ENCODE measurements at places on chromosomes 4 and X. TPM values are rescaled to one million over a fixed set of nuclear protein-coding genes. Genes with fewer than 3 reads are reported as not detected.

GRCh38 chr4:153523164-153523796, 57.1 kb downstream of the TMEM131L start:
- DNase-seq: no peak

GRCh38 chr4:81504112-81505003, 32.7 kb upstream of the RASGEF1B start:
- DNase-seq: no peak

- DNase-seq: no peak
Observed at GRCh38 chrX:72128881-72129280, 2.8 kb downstream of the RTL5 start.

MAGEB1 gene
- total RNA-seq: not detected

CSAG3 gene
- not detected for total RNA-seq

TEX13B gene
- total RNA-seq: not detected

- DNase-seq: peak; percentile 88
Observed at GRCh38 chr4:185566972-185567371, 31.7 kb upstream of the PDLIM3 start.

DNA sequence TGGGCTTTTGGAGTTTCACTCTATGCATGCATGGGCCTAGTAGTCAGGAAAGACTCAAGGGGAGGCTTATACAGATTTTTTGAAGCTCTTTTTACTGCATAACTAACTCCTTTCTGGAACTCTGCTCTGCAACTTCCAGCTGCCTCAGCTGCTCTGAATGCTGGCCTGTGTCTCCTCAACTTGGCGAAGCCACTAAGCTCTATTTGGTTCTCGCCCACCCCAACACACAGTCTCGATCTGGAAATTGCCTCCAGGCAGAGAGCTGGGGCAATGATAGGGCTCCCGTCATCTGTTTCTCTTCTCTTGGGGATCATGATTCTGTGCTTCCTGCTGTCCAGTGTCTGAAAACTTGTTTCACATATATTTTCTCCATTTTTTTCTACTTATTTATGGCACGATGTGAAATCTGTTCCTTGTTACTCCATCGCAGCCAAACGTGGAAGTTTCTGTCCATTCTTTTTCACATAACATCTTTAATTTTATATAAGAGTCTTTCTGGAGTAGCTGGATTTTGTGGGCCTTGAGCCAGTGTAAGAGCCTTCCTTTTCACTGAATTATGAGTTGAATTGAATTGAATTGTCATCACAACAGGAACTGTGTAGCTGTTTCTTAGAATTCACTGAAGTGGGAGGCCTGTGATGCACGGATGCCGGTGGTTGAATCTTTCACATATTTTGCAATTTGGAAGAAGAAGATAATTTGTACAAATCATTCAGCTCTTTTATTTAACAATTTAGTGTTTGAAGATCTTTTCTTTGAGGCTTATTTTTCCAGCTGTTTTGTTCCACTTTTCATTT, 9.0 kb downstream of the ZNF275 start:
- DNase-seq: no peak

- peak; percentile 93 for DNase-seq
Observed at GRCh38 chr4:13888112-13888511, 260.6 kb upstream of the BOD1L1 start.

DNA sequence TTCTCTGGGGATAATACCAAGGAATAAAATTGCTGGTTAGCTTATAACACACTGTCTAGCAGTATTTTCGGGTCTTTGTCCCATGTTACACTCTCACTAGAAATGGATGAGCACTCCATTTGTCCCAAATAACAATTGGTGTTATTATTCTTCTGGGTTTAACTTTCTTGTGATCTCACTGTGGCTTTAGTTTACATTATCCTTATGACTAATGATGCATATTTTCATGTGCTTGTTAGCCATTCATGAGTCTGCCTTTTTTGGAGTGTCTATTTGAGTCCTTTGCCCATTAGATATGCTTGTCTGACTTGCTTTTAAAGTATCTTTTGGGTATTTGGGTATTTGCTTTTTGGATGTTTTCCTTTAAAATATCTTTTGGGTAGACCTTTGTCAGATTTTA, 372.9 kb upstream of the TENM3 start:
- DNase-seq: peak; percentile 64

CT83 gene
- total RNA-seq: not detected

- no peak for DNase-seq
Observed at GRCh38 chr4:44186096-44186849, 262.3 kb downstream of the KCTD8 start.

TMSB15C gene
- 2.6 TPM for total RNA-seq

CHRNA9 gene
- not detected for total RNA-seq

DNA sequence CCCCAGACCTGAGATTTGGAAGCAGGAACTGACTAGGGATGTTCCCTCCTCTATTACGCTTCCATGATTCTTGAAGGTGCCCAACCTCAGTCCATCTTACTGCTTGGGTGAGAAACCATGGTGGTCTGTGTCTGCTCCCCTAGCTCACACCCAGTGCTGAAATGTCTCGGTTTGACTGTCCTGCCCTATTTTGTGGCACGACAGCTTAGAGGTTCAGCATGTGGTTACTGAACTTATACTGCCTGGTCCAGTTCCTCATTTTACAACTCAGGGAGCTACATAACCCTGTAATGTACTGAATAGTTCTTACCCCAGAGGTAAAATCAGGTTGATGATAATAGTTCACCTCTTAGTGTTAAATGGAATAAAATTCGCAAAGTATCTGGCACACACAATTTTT, 203.1 kb downstream of the RBM46 start:
- DNase-seq: no peak

DNA sequence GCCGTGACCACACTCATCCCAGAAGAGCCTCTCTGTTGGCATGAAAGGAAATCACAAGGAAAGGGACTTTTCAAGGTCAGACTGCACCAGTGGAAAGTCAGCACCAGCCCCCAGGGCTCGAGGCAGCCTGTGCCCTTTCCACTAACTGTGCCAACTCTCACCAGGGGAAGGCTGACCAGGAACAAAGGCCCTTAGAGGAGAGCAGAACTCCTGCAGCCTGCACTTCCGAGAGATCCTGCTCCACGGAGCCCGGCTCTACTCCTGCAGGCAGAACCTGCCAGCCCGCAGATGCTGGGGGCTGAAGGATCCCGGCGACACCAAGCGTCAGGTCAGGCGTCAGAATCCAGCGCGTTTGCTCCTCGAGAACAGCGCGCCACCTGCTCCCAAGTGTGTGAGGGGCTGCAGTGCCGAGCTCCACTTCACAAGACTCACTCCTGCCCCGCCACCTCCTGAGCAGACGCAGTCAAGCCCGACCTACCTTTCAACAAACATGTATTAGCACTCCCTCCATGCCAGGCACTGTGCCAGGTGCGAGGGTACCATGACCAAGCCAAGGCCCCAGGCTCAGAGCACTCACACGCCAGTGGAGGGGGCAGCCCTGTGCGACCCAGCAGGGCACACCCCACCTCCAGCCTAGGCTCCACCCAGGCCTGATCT, 13.6 kb upstream of the HELT start:
- DNase-seq: no peak

DNA sequence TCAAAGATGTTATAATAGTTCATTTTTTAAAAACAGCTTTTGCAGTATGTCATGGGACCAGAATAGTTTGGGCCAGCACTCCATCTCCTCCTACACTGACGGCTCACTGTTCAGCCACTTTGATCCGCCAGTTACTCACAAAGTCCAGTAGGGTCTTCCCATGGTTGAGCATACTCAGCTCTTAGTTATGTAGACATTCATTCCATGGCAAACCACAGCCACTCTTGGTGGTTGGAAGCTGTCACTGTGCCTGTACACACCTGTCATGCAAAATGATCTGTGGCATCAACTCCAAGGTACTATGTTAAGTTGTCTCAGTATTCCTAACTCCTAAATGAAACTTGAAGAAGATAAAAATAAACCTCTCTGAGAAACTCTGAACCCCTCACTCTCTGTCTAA, 127.2 kb downstream of the NR3C2 start:
- no peak for DNase-seq

DNA sequence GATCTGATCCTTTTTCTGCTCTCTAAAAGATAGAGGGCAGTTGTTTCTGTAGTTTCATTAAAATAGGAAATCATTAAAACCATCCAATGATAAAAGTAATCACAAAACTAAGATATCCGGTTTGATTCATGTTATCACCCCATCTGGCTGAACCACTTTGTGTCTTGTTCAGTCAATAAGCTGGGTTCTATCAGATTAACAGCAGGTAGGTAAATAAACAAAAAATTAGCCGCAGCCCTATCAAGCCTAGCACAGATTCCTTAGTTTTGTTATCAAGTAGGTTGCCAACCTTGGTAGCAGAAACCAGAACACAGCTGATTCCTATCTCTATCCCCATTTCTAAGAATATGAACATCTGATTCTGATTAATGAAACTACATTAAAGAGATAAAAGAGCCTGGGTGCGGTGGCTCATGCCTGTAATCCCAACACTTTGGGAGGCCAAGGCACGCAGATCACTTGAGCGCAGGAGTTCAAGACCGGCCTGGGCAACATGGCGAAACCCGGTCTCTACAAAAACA, 118.6 kb upstream of the PLAC1 start:
- DNase-seq: no peak

GRCh38 chrX:2391869-2392606, 108.7 kb downstream of the DHRSX start:
- DNase-seq: peak; percentile 76

GRCh38 chrX:17415242-17415810, 40.3 kb downstream of the NHS start:
- no peak for DNase-seq

GRCh38 chr4:75018811-75019479, 86.0 kb downstream of the PARM1 start:
- DNase-seq: no peak

TLR2 gene
- 0.77 TPM for total RNA-seq

GRCh38 chr4:184349283-184350039, 124.9 kb downstream of the IRF2 start:
- DNase-seq: no peak

DNA sequence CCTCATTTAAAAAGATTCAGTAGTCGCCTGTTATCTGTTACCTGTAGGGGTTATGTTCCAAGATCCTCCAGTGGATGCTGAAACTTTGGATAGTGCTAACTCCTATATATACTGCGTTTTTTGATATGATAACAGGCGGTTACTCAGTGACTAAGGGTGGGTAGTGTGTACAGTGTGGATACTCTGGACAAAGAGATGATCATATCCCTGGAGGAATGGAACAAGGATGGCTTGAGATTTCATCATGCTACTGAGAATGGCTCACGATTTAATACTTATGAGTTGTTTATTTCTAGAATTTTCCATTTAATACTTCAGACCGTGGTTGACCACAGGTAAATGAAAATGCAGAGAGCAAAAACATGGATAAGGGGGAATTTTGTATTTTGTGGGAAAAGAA, 21.5 kb downstream of the FAM47E start:
- no peak for DNase-seq

- DNase-seq: peak; percentile 64
Observed at GRCh38 chr4:121148000-121148399, 16.1 kb downstream of the TNIP3 start.

GRCh38 chrX:20519146-20519545, 252.4 kb upstream of the RPS6KA3 start:
- no peak for DNase-seq

DNA sequence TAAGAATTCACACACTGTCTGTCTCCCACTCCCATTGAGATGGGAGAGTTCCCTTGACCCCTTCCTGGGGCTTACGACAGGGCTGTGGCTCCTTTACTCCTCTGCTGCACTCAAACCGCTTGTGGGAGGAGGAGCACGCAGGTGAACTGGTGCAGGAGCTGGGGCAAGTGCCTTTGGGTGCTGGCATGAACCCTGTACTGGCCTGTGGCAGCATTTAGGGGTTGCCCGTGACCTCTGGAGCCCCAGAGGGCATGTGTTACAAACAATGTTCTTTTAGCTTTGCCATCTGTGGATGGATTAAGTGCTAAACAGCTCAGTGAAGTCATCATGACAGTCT, 21.8 kb upstream of the FTHL17 start:
- no peak for DNase-seq

DNA sequence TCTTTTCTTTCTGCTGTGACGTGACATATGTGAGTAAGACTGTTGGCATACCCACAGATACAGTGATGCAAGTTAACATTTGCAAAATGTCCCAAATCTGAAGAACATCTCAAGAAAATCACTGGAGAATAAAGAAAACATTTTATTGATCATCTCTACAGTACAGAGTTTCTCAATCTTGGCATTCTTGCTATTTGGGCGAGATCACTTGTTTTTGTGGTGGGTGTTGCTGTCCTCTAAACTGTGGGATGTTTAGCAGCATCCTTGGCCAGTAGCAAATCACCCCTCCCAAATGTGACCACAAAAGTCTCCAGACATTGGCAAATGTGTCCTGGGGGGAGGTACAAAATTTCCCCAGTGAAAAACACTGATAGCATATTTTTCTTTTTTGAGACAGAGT, 28.8 kb downstream of the AMELX start:
- DNase-seq: no peak

GRCh38 chr4:184350964-184351363, 123.4 kb downstream of the IRF2 start:
- no peak for DNase-seq

- DNase-seq: peak; percentile 45
Observed at GRCh38 chrX:23822397-23822796, 39.4 kb downstream of the SAT1 start.

CITED1 gene
- total RNA-seq: 0.17 TPM

DNA sequence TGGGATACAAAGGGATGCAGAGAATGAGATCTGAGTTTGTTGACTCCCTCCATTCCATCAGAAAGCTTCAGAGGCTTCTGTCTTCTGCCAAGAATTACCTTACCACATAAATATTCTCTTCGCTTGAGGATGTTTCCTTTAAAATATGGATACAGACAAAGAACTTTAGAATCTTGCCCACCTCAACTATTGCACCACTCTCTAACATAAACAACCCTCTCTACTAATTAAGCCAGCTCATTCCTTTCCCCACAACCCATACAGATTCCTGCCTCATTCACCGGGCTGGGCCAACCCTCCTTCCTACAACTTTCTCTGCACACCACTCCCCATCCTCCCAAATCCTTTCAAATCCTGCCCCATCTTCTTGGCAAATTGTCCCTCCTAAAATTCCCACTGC, 315.8 kb downstream of the RAB28 start:
- peak; percentile 69 for DNase-seq

MAGEA12 gene
- not detected for total RNA-seq

DNA sequence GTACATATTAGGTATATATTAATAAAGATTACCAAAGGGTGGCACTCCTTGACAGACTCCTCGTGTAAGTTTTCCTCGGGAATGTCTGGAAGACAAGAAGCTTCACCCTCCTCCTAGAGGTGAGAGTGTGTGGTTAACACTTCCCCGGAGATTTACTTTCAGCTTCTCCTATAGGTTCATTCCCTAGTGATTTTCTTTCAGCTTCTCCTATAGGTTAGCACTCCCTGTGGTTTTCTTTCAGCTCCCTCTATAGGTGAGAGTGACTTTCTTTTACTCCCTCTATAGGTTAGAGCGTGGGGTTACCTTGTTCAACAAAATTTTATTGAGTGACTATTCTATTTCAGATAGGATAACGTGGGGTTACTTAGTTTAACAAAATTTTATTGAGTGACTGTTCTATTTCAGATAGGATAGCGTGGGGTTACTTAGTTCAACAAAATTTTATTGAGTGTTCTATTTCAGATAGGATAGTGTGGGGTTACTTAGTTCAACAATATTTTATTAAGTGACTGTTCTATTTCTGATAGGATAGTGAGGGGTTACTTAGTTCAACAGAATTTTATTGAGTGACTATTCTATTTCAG, 106.0 kb upstream of the PLAC1 start:
- DNase-seq: peak; percentile 43

LAS1L gene
- 11.9 TPM for total RNA-seq

GRCh38 chr4:40307627-40308497, 27.3 kb upstream of the CHRNA9 start:
- DNase-seq: no peak

AMOT gene
- total RNA-seq: 6.8 TPM
